T-helper 17 cell (primary cell): ENCODE measurements at places on chromosomes 13 and 19.
A peak's percentile ranks its signal among the peaks of the same experiment; 100 is the strongest.

DNA sequence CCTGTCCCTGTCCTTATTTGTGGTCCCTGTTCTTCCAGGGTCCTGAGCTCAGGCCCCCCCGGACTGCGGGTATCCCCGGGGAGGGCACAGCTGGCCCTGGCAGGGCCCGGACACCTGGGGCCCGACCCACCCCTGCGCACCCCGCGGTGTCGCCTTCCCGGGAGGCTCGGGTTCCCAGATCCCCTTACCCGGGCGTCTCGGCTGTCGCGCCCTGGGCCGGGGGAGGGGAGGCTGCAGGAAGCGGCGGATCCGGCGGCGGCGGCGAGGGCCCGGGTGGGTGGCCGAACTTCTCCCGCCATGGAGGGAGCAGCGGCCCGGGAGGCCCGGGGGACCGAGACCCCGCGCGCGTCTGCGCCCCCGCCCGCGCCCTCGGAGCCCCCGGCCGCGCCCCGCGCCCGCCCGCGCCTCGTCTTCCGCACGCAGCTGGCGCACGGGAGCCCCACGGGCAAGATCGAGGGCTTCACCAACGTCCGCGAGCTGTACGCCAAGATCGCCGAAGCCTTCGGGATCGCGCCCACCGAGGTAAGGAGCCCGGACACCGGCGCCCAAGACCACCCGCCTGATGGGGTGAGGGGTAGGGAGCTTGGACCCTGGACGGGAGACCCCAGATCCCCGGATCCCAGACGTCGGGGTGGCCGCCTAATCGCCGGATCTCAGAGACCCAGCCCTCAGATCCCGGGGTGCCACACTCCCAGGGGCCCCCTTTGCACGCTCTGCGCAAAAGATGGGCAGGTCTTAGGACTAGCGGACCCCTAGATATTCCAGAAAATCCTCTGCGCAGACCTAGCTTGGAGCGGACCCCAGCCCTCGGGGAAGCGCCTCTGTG, at the start of gene GIPC3:
Gene GIPC3 (plus strand): TSS at position 178 of the 826 bp plus-strand sequence. CDS start 120 bp downstream, at position 298.
- no peak for DNase-seq

DNA sequence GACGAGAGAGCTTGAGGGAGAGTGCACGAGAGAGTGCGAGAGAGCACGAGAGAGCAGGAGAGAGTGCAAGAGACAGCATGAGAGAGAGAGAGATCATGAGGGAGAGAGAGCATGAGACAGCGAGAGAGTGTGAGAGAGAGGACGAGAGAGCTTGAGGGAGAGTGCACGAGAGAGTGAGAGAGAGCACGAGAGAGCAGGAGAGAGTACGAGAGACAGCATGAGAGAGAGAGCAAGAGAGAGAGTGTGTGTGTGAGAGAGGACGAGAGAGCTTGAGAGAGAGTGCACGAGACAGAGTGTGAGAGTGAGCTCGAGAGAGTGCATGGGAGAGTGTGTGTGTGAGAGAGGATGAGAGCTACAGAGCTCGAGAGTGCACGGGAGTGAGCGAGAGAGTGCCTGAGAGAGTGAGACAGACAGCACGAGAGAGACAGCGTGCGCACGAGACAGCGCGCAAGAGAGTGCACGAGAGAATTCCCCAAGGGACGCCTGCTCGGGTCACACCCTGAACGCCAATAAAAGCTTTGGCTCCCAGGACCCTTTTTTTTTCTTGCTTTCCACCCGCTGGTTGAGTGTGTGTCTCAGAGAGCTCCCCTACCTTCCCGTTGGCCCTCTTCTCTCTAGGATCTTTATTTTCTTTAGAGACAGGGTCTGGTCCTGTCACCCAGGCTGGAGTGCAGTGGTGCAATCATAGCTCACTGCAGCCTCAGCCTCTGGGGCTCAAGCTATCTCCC, 3.7 kb downstream of the CD70 start:
- DNase-seq, result no peak

DNA sequence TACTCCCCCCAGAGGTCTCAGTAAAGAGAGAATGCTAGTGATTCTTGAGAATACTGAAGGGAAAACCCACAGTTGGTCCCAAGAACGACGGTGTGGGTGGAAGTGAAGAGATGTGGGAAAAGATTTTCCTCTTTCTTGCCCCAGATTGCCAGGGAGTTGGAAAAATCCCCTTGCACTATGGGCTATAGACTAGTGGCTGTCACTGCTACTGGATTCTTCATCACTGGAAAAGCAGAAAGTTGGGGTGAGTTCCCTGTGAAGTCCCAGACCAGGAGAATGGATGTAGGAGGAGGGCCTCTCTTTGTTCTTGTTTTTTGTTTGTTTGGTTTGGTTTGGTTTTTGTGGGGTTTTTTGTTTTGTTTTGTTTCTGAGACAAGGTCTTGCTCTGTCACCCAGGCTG, 11.4 kb downstream of the LYPD3 start:
- DNase-seq, result no peak

DNA sequence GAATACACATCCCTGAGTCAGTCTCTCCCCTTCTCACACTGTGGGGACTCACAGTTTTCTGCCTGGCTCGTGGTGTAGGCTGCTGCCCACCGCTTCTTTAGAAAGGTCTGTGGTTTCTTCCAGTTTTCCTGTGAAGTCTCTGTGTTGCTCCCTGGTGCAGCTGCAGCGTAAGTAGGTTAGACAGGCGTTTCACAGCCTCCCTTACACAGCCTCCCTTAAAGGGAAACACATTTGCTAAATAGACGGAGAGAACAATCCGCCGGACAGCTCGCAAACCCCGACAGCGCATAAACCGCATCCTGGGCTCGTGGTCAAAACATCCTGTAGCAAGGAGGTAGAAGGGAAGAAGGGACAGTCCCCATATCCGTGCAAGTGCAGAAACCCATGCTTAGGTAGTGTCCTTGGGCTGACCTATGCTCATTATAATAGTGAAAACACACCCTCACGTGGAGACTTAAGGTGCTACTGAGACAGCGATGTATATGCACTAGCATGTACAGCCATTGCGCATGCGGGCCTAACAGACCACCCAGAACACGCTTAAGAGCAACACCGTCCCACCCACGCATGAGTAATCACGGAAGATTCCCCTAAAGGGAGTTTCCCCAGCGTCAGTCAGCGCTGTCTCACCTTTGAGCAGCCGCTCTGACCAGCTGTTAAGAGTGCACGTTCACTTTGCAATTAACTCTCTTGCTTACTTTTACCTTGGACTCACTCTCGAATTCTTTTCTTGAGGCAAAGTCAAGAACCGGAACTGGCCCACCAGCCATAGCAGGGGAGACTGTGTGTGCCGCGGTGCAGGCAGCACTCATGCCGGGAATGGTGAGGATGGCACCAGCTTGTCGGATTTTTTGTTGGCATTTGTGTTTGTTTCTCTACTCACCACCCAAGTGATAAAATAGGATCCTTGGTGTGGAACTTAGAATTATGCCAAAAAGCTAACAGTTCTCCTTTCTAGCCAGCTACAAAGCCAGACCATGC, 16.6 kb downstream of the SIGLEC8 start:
- DNase-seq, result peak; percentile 59

- no peak for DNase-seq
These were observed 19.0 kb upstream of the SPRY2 start for GRCh38 chr13:80359778-80360452.

GRCh38 chr13:33347861-33348260, 62.3 kb upstream of the STARD13 start:
- no peak for DNase-seq

DNA sequence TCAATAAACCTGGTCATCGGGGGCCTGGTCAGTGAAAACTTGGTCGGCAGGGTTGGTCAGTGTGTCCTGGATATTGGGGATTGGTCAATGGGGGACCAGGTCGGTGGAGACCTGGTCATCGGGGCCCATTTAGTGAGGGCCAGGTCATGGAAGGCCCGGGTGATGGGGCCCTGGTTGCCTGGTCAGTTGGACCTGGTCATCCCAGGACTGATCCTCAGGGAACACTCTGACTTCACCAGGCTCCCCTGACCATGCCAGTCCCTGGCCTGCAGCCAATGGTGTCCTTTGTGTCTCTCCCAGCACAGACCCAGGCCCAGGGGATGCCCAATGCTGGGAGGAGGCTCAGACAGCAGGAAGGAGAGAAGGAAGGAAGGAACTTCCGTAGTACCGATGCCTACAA, 42.1 kb upstream of the TPM4 start:
- DNase-seq, result no peak

GRCh38 chr19:2229103-2230032, 6.8 kb downstream of the PLEKHJ1 start:
- DNase-seq, result no peak

DNA sequence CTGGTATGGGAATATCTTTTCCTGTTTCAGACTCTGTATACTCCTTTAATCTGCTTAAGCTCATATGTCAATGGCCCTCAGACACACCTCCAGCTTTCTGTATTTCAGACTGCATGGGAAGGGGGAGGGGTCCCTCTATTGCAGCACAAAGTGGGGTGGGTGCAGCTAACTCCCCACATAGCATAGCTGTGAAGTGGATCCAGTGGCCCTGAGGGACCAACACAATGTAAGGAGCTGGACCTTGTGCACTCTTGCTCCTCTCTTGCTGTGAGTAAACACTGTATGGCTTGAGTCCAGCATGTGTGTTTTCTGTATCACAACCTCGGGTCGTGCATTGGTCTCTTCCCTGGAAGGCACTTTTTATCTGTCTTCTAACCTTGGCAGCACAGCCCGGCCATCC, 669.9 kb downstream of the PCDH9 start:
- no peak for DNase-seq

- no peak for DNase-seq
These were observed 278.1 kb downstream of the DNAJC15 start for GRCh38 chr13:43301346-43301969.

- DNase-seq, result no peak
These were observed 40.5 kb upstream of the GAS6 start for GRCh38 chr13:113904411-113904810.

DNA sequence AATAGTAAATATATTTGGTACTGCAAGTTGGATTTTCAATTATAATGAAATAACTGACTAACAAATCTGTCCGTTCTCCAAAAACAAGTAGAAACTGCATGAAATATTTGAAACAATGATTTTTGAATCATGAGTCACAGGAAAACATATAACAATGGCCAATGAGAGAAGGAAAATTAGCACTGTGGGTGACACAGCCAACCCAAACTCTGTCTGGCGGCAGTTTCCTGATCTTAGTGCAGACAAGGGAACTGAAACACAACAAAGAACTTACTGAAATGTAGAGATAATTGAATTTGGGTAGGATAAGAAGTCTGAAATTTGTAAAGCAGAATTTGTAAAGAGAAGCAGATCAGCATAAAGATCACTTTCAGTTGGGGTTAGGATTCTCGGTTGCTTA, 2743.3 kb upstream of the PCDH20 start:
- DNase-seq, result no peak

- peak; percentile 19 for DNase-seq
These were observed 47.6 kb downstream of the PTPRS start for GRCh38 chr19:5292822-5293611.

DNA sequence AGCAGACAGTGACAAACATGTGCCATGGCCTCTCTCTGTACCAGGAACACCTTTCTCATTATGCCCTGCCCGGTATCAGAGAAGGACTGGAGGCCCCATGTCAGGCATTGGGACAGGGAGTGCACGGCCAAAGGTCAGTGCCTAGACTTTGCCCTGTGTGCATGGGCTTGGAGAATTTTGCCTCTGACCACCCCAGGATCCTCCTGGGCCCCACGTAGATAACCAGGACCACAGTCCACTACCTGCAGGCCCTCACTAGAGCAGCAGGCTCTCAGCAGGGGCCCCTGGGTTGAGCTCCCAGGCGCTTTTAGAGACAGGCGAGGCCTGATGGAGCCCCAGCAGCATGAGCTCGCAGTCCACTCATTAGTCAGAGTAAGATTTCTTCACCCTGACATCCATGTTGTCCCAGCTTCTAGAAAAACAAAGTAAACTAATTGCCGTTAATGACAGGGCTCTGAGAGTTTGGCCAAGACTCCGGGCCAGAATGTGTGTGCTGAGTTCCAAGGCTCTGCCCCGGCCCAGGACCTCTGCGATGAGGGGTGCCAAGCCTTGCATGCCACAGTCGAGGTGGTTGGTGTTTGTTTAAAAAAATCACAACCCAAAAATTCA, 42.7 kb downstream of the CAPN12 start:
- no peak for DNase-seq

DNA sequence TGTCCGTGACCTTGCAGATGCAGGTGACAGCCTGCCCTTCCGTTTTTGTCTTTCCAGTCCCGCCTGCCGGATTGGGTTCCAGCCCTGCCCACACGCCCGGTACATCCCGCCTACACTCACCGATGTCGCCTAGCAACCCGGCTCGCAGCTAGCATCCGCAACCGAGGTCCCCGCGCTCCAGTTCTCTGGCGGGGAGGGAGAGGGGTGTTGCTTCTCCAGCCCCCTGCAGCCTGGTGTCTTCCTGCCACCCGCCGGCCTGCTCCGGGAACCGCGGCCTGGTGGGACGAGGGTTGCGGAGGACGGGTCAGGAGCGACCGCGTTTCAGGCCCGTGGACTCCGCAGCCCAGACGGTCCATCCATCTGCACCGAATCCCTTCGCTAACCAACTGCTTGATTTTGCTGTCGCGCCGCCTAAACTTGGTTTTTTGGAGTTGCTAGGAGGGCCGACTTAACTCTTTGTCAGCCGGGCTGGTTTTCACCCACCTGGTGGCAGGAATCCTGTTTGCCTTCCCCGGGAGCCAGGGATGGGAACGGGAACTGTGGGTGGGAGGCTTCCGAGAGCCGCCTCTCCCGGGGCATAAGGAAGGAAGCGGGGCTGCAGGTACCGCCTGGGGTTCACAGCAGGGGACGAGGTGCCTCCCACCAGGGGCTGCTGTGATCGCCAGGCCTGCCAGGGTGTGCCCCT, 15.4 kb upstream of the MATK start:
- DNase-seq, result no peak

DNA sequence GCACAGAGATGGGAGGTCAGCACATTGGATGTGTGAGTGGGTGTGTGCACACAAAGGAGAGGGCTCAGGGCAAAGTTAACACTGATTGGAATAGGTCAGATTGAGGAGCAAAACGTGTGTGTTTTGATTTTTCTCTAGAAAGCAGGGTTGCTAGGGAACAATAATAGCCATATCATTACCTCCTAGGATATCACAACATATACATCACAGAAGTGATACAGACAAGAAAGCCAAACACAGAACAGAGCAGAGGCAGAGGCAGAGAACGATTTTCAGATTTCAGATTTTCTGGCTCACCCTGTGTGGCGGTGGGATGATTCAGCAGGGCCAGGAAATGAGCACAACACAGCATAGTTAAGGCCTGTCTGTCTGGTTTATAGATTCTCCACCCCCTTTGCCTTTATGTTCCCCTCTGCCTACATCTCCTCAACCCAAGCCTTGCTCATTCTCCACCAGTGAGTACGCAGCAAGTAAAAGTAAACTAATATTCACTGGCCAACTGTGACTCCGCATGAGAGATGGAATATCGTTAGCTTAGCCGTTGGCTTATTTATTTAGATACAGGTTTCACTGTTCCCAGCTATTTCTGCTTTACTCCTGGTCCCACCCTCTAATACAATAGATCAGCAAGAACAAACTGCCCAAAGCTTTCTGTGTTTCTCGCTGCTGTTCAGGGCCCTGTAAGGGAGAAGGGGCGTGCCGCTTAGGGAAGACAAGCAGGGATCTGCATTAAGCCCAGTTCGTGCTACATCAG, 182.7 kb upstream of the TSC22D1 start:
- DNase-seq, result no peak

GRCh38 chr13:111365149-111366005, 44.9 kb downstream of the TEX29 start:
- DNase-seq, result no peak

- DNase-seq, result no peak
These were observed 23.0 kb downstream of the NFIX start for GRCh38 chr19:13018035-13018914.
